Activated T-cell treated with anti-CD3 and anti-CD28 coated beads, Interleukin-2, amount 50 U/mL, for 72 hours (primary cell): ENCODE measurements at places on chromosomes 13 and 19.

DNA sequence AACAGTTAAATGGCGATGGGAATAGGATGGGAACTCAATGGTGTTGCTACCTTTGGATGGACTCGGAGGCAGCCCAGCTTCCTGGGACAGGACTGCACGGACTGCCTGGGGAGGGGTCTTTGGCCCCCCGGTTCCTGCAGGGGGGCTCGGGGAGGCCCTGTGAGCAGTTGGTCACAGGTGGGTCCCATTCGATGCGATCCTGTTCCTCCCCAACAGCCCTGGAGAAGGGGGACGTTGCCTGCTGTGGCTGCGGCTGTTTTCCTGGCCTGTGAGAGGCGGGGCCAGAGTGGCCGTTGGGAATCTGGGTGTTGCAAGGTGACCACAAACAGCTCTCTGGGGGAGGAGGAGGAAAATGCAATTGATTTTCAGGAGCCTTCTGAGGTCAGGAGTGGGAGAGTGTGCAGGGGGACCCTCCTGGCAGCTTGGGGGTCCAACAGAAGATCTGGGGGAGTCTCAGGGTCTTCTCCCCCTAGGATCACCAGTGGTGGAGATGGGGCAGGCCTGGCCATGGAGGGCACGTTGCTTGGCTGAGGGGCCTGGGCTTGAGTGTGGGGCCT lies 1.9 kb upstream of the PLPPR3 start:
- DNase-seq = no peak

GRCh38 chr19:844546-844971 lies 3.8 kb downstream of the PRTN3 start:
- DNase-seq = no peak

GRCh38 chr13:37194428-37194861 lies 89.0 kb upstream of the CSNK1A1L start:
- no peak for DNase-seq

- no peak for DNase-seq
These were observed 393.7 kb downstream of the FOXO1 start for GRCh38 chr13:40272776-40273139.
